B cell (primary cell): ENCODE measurements at places on chromosomes 11 and 22. TPM values are rescaled to one million over a fixed set of nuclear protein-coding genes. Genes with fewer than 3 reads are reported as not detected.

DNA sequence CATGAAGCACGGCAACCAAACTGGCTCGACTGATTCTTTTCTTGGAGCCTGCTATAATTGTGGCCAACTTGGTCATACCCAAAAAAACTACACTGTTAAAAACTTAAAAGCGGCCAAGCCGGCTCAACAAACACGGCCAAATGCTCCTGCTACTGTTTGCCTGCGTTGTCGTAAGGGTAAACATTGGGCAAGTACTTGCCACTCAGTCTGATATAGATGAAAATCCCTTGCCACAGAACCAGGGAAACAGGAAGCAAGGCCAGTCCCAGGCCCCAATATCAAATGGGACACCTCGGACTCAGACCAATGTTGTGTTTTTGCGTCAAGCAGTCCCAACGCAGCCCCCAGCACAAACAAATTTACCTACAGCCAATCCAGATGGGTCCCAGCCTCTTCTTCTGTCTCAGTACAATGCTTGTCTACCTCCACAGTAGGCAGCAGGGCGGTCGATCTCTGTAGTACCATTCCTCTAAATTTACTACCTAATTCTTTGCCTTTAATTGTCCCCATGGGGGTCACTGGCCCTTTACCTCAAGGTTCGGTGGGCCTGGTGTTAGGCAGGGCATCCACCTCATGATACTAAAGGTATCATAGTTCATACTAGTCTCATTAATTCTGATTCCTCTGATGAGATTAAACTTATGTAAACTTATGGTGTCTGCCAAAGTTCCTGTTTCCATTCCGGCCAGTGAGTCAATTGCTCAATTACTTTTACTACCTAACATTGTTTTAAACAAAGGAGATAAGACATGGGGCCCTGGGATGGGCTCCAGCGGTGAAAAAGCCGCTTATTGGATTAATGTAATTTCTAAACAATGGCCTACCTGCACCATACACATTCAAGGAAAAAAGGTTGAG is 3.7 kb upstream of the COMT start:
- H3K4me1 ChIP-seq, result peaks cover 21% of the 10 kb centered on the region
- no peak overlapping the region for H3K27ac ChIP-seq
- no peaks in the 10 kb centered on the region for H3K36me3 ChIP-seq

DNA sequence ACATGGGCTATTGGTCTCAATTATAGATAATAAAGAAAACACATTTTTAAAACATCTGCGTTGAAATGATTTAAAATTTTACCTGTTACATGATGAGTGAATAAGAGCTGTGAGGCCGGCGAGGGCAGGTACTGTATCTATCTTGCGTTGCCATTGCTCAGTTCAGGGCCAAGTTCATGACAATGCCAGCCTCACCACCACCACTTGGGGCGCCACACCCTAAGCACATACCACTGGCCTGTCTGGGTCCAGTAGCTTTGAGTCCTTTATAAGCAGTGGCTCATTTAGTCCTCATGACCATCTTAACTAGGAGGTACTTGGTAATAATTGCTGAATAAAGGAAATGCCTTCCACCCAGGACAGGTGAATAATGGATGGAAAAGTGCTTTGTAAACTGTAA is 14.5 kb upstream of the MB start:
- peaks cover 13% of the 10 kb centered on the region for H3K27me3 ChIP-seq
- DNase-seq, result no peak
- no peak overlapping the region for H3K27ac ChIP-seq
- H3K36me3 ChIP-seq, result no peaks in the 10 kb centered on the region
- peaks cover 9% of the 10 kb centered on the region for H3K4me1 ChIP-seq
- H3K4me3 ChIP-seq, result no peak overlapping the region

DNA sequence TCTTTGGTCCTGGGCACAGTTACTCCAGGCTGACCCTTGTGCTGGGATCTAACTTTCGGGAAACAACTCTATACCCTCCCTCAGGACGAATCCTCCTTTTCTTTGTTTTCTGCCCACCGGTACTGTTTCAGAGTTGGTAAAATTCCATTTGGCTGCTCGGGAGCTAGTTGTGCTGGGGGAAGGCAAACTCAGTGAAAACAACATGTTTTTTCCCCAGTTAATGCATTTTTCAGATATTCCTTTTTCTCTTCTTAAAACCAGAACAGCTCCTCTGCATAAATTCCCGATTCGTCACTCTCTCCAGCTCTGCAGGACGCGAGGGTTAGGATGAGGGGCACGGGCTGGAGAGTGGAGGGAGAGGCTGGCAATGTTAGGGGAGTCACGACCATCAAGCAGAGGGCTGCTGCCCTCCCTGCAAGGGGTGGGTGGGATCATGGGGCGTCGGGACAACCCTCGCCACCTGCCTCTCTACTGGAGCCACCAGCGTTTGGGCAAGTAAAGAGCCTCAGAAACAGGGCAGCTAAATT is 31.3 kb downstream of the LRRC10B start:
- no peaks in the 10 kb centered on the region for H3K4me1 ChIP-seq
- no peak for DNase-seq

- H3K36me3 ChIP-seq, result no peaks in the 10 kb centered on the region
- H3K4me1 ChIP-seq, result peaks cover 11% of the 10 kb centered on the region
- H3K27me3 ChIP-seq, result peaks cover 5% of the 10 kb centered on the region
- no peak for DNase-seq
These were observed 18.6 kb downstream of the IRAG1 start for GRCh38 chr11:10674911-10675440.

GRCh38 chr22:36831717-36832116 is 14.9 kb upstream of the PVALB start:
- H3K27ac ChIP-seq, result no peak overlapping the region
- DNase-seq, result no peak
- H3K4me1 ChIP-seq, result peaks cover 14% of the 10 kb centered on the region

The MS4A8 gene
- total RNA-seq, result not detected in 2 replicates

DNA sequence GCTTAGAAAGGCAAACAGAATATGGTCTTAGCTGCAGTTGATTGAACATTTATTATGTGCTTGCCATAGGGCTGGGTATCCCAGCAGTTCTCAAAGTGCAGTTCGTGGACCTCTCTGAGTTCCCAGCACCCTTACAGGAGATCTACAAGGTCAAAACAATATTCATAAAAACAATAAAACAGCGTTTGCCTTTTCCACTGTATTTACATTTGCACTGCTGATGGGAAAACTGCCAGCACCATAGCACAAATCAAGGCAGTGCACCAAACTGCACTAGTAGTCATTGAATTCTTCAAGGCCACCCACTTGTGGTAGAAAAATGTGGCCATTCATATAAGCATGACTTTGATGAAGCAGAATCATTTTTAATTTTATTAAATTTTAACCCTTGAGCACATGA is 128.1 kb downstream of the CCDC34 start:
- H3K4me1 ChIP-seq, result peaks cover 10% of the 10 kb centered on the region
- no peaks in the 10 kb centered on the region for H3K27me3 ChIP-seq
- H3K36me3 ChIP-seq, result no peaks in the 10 kb centered on the region
- DNase-seq, result no peak
- H3K4me3 ChIP-seq, result no peak overlapping the region
- H3K27ac ChIP-seq, result no peak overlapping the region
